ENCODE measurements at places on chromosomes 1 and 21.
A peak's percentile ranks its signal among the peaks of the same experiment; 100 is the strongest.

- no peak for DNase-seq
Measured at GRCh38 chr1:1940123-1940425, 21.0 kb upstream of the TMEM52 start.

GRCh38 chr1:93635614-93636543 lies 45.8 kb downstream of the BCAR3 start:
- peak; percentile 80 for DNase-seq

DNA sequence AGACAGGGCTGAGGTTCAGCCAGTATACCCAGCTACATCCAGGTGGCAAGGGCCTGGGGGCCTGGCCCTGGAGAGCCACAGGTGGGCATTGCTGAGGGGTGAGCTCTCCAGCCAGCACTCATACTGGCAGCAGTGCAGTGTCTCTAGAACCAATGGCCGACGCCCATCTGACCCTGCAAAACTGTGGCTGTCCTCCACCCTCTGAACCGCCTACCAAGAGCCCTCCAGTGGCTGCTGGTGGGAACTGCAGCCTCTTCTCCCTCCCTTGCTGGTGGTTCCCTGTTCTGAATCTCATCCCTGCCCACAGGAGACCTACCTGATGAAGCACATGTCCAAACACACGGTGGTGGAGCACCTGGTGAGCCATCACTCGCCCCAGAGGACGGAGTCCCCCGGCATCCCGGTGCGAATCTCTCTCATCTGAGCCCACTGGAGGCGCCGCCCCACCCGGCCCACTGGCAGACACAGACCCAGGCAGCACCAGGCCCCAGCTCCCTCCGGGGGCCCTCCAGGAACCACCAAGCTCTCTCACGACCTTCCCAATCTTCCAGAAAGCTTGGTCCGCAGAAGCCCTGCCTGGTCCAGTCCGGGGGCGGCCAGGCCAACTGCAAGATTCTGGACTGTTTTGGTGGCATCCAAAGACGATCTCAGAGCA lies 22.1 kb downstream of the A3GALT2 start:
- DNase-seq: peak; percentile 29

- DNase-seq: no peak
Measured at GRCh38 chr1:245046769-245047168, 108.0 kb upstream of the KIF26B start.
